GM10248 (cell line): ENCODE measurements at places on chromosomes 7 and 10.

DNA sequence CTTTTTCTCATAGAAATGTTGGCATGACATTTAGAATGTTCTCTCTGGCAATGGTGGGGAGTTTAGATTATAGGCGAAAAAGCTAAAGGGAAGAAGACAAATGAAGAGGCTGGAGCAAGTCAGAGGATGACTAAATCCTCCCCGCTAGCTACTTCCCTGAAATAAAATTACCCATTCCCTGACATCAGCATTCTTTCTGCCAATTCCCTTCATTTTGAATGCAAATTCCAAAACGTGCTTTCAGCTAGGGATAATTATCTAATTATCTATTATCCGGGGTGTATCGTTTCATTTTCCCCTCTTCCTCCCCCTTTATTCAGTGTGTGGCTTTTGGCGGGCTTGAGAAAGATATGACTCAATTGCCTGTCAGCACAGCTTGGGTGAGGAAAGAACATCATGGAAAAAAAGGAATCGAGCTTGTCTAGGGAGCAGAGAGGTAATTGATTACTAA lies 672.3 kb downstream of the TNS3 start:
- no peak for DNase-seq

DNA sequence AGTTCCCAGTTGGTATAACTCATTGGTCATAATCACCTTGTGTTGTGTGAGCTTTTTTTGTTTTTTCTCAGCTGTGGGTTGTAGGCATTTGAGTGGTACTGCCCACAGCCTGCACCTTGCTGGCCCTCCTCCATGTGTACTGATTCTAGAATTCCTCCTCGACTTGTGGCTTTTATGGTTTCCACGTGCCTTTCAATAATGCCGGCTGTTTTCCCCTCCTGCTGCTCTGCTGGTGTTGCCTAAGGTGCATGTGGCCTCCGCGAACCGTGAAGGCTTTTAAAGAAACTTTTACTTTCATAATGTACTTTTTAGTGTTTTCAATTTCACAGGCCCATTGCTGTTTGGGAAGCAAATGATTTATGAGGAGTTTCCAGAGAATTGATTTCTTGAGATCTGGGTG lies 518.0 kb downstream of the REEP3 start:
- DNase-seq, result no peak

DNA sequence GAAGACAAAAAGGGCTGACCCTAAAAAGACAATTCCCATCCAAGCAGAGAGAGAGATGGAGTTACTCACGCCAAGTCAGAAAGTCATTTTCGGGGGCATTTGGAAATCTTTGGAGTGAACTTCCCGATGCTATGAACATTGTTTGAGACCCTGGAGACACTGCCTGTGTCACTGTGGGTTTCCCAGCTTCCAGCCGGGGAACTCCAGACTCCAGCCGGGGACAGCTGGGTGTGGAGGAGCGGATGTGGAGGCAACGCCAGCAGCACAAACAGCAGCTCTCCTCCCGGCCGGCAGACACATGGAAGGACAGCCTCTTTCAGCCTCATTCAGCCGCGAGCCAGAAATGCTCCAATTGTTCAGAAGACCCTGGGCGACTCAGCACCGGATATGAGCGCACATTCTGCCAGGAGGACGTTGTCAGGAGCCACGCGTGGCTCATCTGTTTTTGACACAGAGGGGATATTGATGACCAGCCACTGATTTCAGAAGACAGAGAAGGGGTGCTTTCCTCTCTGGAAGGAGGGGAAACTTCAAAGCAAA lies 97.6 kb downstream of the PRPF18 start:
- no peak for DNase-seq

- no peak for DNase-seq
These were observed 14.5 kb downstream of the PDGFA start for GRCh38 chr7:505171-505570.

DNA sequence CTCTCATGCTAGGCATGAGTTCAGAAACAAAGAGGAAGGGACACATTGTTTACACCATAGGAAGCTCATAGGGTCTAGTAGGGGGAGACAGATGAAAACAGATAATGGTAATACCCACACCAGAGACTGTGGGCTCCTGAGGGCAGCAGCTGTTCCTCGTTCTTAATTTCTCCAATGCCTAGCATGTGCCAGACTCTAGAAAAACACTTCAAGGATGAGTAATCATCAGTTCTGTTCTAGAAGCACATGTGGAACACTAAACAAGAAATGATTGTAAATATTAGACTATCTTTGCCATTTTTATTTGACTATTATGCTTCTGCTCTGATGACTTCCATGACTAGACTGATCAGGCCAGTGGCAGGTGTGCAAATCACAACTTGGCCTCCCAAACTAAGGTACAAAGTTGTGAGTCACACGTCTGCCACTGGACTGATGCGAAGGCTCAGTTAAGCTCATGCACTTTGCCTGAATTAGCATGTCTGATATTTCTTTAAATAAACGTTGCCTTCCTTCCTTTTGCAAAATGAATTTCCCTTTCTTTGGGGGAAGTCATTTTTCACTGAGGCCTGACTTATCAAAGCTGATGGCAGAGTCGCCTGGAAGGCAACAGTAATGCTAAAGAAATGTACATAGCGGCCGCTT lies 89.2 kb upstream of the FGL2 start:
- no peak for DNase-seq

GRCh38 chr7:69657985-69658384 lies 59.7 kb downstream of the AUTS2 start:
- no peak for DNase-seq

DNA sequence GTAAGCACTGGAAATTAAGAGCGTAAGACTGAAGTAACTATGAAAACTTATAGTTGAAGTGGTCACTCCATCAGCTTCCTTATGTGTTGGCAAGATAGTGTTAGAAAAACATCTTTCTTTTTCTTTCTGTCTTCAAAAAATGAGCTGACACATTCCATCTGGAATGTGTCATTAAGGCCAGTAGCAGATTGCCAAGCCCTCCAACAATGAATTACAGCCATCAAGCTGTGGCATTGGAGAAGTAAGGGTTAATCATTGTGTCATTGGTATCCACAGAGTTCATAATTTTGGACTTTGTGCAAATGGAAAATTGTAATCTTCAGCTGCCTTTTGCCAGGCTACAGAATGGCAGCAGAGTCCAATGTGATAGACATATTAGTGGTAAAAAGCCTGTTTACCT lies 926.3 kb downstream of the NRG3 start:
- DNase-seq, result no peak
